Stimulated activated CD4-positive, alpha-beta T cell treated with anti-CD3 and anti-CD28 coated beads, Interleukin-4, amount 100 ng/mL, for 1 hour (primary cell): ENCODE measurements at places on chromosomes 5 and 9.

- DNase-seq, result no peak
These were observed 56.3 kb upstream of the KCNN2 start for GRCh38 chr5:114305402-114306207.

DNA sequence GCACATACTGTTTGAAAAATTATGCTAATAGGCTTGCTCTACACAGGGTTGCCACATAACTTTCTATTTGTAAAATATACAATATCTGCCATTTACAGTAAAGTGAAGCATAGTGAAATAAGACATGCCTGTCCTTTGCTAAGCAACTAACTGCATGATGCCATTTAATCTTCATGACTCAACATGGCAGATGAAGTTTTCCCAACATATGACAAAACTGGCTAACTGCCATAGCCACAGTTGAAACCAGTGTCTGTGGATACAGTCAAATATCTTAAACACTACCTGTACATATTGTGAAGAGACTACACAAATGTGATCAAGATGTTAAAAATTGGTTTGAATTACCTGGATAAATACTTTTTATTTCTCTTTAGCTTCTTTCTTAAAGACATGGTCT lies 3.1 kb upstream of the DMAC1 start:
- no peak for DNase-seq

DNA sequence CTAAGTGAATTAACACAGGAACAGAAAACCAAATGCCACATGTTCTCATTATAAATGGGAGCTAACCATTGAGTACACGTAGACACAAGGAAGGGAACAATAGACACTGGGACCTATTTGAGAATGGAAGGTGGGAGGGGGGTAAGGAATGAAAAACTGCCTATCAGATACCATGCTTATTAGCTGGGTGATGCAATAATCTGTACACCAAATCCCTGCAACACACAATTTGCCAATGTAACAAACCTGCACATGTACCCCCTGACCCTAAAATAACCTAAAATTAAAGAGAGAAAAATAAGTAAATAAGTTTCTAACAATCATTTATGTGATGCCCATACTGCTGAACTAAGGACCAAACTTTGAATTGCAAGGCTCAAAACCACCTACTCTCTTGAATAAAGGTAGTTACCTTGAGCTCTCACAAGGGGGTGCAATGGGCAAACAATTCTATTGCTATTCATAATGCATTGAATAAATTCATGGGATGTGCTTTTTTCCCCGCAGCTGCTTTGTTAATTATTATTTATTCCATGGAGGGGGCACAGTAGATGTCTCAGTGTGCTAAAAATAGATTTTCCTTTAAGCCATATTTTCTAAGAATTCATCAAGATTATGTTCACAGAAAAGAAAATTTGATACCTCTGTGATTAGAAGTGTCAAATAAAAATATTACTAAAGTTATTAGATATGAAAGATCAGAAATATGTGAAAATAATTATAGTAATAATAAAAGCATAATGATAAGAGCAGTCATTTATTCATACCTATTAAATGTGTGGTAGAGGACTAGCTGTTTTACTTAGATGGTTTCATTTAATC lies 76.2 kb upstream of the PTPN3 start:
- no peak for DNase-seq

GRCh38 chr5:111953351-111954127 lies 196.5 kb upstream of the NREP start:
- no peak for DNase-seq

- DNase-seq, result no peak
These were observed 78.0 kb downstream of the ARHGAP26 start for GRCh38 chr5:142847898-142848790.

- DNase-seq, result no peak
These were observed 10.5 kb upstream of the RALGDS start for GRCh38 chr9:133131506-133131905.
